Thymus (tissue), 14 donors: ENCODE measurements at places on chromosomes 12 and 14.

DNA sequence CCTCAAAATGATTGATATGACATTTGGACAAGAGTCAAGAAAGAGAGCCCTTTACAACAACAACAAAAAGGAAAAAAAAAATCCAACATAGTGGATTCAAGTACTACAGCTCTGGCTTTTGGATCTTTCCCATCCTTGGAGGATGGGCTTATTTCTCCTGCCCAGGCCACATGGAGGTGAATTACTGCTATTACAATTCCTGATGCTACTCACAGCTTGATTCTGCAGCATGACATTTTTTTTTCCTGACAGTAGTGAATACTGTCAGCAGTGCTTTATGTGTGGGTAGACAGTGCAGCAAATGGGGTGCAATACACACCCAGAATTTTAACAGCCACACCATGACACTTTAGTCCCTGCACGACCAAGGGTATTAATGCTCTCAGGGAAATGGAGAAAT is 42.5 kb upstream of the HSP90B1 start:
- no peak for DNase-seq

GRCh38 chr12:120010661-120011230 is 21.7 kb downstream of the BICDL1 start:
- DNase-seq: no peak

DNA sequence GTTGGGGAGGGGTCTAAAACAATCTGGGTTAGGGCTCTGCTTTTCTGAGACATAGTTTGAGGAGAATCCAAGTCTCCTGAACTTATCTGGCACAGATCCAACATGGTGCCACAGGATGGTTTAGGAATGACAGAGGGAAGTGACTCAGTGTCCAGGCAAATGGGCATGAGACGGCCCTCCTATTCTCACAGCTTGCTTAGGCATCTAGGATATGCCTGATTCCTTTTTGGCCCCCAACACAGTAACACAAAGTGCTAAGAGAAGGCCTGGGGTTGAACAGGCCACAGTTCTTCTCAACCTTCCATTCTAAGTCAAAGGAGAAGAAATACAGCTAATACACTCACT is 117.7 kb downstream of the ZFP36L1 start:
- no peak for DNase-seq

DNA sequence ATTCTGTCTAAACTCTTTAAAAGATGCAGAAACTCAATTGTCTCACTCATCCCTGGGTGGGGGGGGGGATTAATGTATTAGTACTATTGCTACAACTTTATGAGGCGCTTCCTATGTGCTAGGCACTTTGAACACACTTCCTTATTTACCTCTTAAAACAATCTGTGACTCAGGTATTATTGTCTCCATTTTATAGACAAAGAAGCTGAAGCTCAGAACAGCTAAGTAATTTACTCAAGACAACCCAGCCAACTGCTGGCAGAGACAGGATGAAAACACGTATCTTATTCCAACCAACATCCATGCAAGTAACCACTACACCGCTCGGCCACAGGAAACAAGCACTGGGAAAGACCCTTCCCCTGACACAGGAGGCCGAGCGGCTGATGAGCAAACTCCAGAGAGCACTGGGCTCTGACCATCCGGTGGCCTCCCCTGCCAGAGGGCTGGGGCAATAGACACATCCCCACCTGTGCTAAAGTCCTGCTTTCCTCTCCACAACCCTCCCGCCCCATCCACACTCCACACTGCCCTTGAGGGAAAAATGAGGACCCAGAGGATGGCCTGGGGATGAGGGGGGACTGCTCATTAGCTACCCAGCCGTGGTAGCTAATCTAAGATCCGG is 244.2 kb downstream of the DPF3 start:
- no peak for DNase-seq

- DNase-seq: no peak
Observed at GRCh38 chr14:99521176-99522024, 40.2 kb downstream of the CCNK start.

DNA sequence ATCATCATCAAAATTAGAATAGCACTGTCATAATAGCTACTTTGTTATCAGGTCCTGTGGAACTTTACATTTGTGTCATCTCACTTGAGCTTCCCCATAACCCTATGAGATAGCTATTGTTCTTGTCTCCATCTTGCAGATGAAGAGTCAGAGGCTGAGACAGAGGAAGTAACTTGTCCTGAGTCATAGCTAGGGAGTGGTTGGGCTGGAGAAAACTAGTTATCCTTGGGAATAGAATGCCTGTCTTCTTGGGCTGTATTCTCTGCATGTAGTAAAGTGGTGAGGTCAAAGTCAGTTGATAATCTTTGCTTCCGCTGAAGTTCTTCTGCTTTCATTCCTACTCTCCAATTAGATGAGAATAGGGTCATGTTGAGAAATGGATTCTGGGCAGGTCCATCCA is 117.0 kb downstream of the SMOC1 start:
- no peak for DNase-seq
